Cortex of kidney (tissue), 1 donor: ENCODE measurements at places on chromosomes 12 and 14.

DNA sequence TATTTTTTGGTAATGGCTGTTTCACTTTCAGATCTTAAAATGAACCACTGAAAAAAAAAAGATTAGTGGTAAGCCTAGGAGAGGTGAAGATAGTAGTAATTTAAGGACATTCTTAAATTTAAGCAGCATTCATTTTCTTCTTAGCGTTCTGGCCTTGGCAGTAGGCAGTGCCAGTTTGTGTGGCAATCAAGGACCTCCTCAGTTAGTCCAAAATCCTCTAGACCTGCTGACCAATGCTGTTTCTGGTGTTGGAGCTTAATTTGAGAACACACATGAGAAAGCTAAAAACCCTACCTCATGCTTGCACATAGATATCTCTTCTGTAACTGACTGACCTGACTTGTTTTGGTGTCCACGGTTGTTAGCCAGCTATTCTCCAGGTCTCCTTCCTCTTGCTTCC is 219.8 kb upstream of the RGS6 start:
- DNase-seq = no peak

DNA sequence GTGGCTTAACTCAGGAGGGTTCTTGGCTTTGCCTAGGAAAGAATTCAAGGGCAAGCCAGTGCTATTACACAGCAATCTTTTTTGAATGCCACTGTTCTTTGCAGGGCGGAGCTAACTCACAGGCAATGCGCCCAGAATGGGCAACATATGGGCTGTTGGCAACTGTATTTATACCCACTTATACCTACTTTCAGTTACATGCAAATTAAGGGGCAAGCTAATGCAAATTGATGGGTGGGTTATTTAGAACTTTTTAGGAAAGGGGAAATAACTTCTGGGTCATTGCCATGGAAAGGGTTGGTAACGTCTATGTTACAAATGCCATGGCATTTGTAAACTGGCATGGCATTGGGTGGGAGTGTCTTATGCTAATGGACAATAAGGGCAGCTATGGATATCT is 85.4 kb downstream of the C12orf50 start:
- no peak for DNase-seq

- no peak for DNase-seq
These were observed 556.5 kb downstream of the LRFN5 start for GRCh38 chr14:42163136-42163535.

GRCh38 chr14:92372230-92372629 is 49.3 kb downstream of the SLC24A4 start:
- DNase-seq = no peak

DNA sequence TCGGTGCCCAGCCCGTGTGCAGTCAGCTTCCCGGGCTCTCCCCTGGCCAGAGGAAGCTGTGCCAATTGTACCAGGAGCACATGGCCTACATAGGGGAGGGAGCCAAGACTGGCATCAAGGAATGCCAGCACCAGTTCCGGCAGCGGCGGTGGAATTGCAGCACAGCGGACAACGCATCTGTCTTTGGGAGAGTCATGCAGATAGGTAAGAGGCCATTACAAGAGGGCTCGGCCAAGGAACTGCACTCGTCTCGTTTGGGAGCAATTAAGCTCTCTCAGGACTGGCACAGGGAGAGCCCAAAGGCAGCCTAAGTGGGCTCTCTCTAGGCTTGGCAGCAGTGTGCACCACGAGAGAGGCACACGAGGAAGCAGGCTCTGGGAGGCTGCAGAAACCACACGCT is 3.7 kb downstream of the WNT5B start:
- no peak for DNase-seq

GRCh38 chr12:131385313-131386166 is 325.4 kb upstream of the SFSWAP start:
- DNase-seq = no peak

DNA sequence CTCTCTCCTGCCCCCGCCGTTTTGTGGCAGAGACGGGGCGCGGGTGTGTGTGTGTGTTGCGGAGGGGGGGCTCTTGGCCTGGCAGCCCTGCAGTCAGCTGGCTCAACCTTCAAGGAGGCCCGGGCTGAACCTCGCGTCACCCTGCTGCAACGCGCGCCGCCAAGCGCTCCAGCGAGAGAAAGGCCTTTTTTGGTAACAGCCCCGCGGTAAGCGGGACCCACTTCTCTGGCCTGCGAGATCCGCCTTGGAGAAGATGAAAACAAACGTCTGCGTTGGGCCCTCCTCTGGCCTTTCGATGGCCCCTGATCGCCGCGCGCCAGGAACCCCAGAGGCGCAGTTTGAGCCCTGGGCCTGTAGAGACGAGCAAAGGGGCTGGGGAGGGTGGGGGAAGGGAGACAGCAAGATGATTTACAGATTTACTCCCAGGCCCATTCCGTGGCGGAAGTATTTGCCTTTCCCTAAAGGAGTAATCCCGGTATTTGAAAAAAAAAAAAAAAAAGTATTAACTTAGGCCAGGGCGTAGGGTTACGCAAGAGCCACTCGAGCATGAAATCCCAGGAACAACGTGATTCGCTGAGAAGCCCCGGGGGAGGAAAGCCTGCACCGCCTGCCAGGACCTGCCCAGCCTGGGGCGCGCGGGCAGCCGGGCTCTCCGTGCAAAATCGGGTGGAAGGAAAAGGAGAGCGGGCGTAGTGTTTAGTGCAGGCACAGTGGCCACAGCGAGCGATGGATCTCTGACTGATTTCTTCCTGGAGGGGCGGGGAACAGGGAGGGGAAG is 4.5 kb upstream of the IRF2BPL start:
- DNase-seq = peak; percentile 39

DNA sequence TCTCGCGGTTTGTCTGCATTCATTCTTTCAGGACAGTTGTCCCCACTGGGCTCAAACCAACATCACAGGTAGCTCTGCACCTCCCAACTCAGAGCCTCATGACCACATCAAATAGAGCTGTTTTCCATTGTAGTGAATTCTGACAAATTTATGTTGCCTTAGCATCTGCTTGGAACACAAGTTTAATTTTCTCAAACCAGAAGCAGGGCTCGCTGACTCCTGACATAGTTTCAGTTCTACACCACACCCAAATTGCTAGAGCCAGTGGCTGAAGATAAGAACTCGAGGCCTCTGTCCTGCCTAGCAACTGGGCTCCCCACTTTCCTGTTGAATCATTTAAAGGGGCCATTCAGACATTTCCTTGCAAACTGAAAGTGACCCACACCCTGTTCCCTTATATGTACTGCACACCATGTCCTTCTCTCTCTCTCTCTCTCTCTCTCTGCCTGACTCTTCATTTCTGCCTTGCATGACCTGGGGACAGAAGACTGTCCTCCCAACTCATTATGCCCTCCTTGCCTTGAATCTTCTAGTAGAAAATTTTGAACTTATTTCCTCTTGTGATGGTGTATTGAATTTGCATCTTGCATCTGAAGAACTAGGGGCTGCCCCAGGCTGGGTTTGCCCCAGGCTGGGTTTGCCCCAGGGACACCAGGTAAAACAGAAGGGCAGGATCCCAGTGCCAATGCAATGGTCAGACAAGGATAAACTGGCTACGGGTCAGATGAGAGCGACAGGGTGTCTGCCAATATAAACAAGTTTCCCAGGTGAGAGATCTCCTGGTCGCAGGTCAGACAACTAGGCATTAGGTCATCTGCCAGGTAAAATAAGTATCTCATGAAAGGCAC is 9.7 kb upstream of the WSCD2 start:
- no peak for DNase-seq

GRCh38 chr12:94532490-94533422 is 73.1 kb upstream of the CEP83 start:
- no peak for DNase-seq

GRCh38 chr14:69484444-69485314 is at the start of gene PLEKHD1:
Gene PLEKHD1, plus strand, starts transcription at chr14:69484728. Its CDS starts 238 bp downstream, at chr14:69484966.
- no peak for DNase-seq

- no peak for DNase-seq
These were observed 31.7 kb downstream of the HIF1A start for GRCh38 chr14:61726778-61727658.

- DNase-seq = no peak
These were observed 12.3 kb upstream of the RPS6KL1 start for GRCh38 chr14:74935360-74935680.

DNA sequence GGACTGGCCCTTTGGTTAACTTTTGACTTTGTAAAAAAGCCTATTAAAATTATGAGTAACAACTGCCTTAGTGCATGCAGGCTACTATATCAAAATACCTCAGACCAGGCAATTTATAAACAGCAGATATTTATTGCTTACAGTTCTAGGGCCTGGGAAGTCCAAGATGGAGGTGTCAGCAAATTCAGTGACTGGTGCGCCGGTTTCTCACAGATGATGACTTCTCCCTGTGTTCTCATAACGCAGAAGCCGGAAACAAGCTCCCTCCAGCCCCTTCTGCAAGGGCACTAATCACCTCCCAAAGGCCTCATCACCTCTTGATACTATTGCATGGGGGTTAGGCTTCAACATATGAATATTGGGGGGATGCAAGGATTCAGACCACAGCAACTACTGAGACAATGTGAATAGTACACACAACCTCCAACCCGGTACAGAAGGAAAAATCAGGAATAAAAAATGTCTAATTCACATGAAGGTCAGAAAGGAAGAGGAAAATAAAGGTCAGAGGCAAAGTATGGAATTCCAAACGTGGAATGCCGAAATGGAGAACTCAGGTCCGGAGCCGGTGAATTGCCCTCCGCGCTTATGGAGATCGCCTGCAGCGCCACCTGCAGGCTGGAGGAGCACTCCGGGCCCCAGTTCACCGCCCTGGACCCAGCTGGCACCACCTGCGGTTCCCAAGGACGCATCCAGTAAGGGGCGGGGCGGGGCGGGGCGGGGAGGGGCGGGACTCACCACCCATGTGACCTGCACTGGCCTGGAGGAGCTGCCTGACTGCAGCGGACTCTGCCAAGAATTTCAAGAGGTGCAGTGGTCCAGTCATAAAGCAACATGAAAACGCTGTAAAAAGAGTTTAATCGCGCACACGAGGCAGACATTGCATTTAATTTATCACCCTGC is 203.4 kb downstream of the KIF26A start:
- DNase-seq = no peak

DNA sequence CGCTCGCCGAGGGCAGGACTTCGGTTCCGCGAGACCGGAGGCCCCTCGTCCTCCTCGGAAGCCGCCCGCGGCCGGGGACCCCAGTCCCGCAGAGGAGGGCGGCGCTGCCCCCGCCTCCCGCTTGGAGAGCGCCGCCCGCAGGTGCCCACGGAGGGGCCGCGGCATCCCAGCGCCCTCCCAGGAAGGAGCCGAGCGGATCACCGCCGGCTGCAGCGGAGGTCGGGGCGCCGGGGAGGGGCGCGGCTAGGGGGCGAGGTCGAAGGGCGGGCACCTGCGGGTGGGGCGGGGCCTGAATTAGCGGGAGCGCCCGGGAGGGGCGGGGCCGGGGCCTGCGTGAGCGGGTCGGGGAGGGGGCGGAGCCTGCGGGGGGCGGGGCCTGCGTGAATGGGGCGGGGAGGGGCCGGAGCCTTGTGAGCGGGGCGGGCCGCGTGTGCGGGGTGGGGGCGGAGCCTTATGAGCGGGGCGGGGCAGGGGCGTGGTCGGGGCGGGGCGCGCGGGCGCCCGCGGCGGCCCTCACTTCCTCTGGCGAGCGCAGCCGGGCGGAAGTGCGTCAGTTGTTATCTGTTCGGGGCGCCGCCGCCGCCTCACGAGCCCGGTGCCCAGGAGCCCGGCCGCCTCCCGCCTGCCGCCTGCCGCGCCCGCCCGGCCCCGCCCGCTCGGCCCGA is at the start of gene FBRSL1:
Gene FBRSL1, plus strand, starts transcription at position 550 of the 665 bp plus-strand sequence.
- DNase-seq = no peak

DNA sequence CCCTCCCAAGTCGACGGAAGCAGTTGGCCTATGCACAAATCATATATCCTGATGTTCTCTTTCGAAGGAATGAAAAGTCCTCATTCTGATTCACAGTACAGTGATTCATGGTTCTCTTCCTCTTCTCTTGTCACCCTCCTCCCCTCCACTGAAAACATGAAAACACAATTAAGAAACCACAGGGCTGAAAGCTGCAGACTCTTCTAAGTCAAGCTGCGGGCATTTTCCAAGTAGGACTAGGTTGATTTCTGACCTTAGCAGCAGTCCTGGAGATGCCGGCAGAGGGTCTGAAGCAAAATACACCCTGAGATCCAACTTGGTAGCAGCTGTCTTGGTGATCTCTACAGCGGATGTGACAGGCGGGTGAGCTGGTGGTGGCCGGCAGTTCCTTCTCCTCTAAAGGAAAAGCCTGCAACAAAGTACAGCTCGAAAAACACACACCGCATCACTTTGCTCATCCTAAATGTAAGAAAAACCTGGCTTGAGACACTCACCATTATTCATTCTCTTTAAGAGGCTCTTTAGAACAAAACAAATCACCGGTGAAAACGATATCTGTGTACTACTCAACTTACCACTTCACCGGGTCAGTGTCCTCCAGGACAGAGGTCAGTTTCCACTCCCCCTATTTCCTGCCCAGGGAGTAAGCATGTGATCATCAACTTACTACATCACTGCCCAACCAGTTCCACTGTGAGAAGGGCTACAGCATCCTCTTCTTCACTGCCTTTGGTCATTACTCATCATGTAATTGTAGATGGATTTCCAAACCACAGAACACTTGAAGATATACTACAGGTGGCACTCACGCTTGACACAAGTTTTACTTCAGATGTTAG is 6.0 kb downstream of the TMCC3 start:
- DNase-seq = no peak

GRCh38 chr14:93142854-93143652 is 27.3 kb upstream of the ITPK1 start:
- no peak for DNase-seq

DNA sequence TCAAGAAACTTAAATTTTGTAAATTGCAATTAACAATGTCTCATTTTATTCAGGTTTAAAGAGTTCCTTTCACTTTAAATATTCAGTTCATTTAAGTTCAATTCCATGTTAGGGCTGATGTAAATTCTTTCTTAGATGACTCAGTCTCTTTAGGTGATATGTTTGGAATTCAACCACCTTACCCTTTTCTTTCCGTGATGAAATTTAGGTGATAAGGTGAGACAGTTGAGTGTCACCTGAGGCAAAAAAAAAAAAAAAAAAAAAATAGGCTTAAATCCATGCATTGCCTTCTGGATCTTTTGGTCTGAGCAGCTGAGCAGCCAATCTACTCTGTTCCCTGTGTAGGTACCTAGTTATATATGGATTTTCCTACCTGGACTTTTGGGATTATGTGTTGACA is 299.5 kb downstream of the DAD1 start:
- no peak for DNase-seq

GRCh38 chr14:22541721-22542120 is 47.3 kb downstream of the DAD1 start:
- no peak for DNase-seq

DNA sequence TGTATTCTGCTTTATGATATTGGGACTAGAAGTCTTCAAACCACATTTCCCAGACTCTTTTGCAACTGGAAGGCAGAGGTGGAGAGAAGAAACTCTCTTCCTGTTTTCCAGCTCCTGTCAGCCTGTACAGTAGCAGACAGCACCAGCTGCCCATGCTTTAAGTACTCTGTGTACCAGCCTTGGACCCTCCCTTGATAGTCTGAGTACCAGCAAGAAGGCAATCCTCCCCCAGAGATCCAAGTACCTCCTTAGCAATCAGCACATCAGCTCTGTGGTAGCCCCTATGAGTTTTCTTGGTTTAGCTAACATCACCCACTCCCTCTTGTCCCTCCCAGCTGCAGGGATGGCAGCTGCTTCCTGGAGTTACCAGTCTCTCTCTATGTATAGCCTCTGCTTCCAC is 56.3 kb downstream of the STXBP6 start:
- DNase-seq = no peak
